PC-9 (cell line): ENCODE measurements at places on chromosomes 2 and 18.

- no peaks in the 10 kb centered on the region for H3K27me3 ChIP-seq
- no peak for DNase-seq
- H3K4me3 ChIP-seq, result no peak overlapping the region
- no peaks in the 10 kb centered on the region for H3K4me1 ChIP-seq
These were observed 420.5 kb downstream of the STK39 start for GRCh38 chr2:167826906-167827305.

- H3K4me1 ChIP-seq, result peaks cover 40% of the 10 kb centered on the region
- no peak overlapping the region for H3K27ac ChIP-seq
- H3K27me3 ChIP-seq, result no peaks in the 10 kb centered on the region
- H3K4me3 ChIP-seq, result no peak overlapping the region
These were observed 5.4 kb downstream of the AFG3L2 start for GRCh38 chr18:12371590-12371989.

GRCh38 chr2:174839662-174840061 is 75.4 kb upstream of the CHRNA1 start:
- no peaks in the 10 kb centered on the region for H3K36me3 ChIP-seq
- no peak overlapping the region for H3K4me3 ChIP-seq
- no peak for DNase-seq
- no peak overlapping the region for H3K27ac ChIP-seq

DNA sequence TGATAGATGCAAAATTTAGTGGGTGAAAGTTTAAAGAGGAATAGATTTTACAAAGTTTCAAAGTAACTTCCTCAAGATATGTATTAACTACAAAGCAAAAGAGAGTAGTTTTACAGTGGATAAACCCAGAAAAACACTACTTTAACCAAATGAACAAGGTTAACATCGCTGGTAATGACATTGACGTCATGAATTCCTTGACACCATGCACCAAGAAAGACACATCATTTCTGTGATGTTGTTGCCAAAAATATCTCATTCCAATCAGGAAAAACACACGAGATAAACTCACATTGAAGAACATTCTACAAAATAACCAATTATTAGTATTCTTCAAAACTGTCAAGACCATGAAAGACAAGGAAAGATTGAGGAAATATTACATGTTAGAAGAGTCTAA is 605.6 kb upstream of the SETBP1 start:
- DNase-seq, result no peak
- H3K4me3 ChIP-seq, result no peak overlapping the region
- peaks cover 7% of the 10 kb centered on the region for H3K4me1 ChIP-seq
- H3K27me3 ChIP-seq, result no peaks in the 10 kb centered on the region
- H3K36me3 ChIP-seq, result no peaks in the 10 kb centered on the region

- 0 out of 2 replicates have a peak, but pooled peaks cover 4% of the 10 kb centered on the region for H3K27me3 ChIP-seq
- H3K4me3 ChIP-seq, result no peak overlapping the region
- DNase-seq, result no peak
- no peaks in the 10 kb centered on the region for H3K36me3 ChIP-seq
- H3K4me1 ChIP-seq, result no peaks in the 10 kb centered on the region
- no peak overlapping the region for H3K27ac ChIP-seq
These were observed 136.4 kb downstream of the THSD7B start for GRCh38 chr2:136901732-136902131.

- peaks cover 82% of the 10 kb centered on the region for H3K27me3 ChIP-seq
- no peak overlapping the region for H3K27ac ChIP-seq
- no peak overlapping the region for H3K4me3 ChIP-seq
- no peaks in the 10 kb centered on the region for H3K36me3 ChIP-seq
These were observed 319.9 kb upstream of the SALL3 start for GRCh38 chr18:78659748-78660147.

- H3K4me1 ChIP-seq, result 0 out of 2 replicates have a peak, but pooled peaks cover 5% of the 10 kb centered on the region
- no peaks in the 10 kb centered on the region for H3K36me3 ChIP-seq
- H3K4me3 ChIP-seq, result no peak overlapping the region
These were observed 54.4 kb downstream of the ARHGEF4 start for GRCh38 chr2:130890941-130891669.

DNA sequence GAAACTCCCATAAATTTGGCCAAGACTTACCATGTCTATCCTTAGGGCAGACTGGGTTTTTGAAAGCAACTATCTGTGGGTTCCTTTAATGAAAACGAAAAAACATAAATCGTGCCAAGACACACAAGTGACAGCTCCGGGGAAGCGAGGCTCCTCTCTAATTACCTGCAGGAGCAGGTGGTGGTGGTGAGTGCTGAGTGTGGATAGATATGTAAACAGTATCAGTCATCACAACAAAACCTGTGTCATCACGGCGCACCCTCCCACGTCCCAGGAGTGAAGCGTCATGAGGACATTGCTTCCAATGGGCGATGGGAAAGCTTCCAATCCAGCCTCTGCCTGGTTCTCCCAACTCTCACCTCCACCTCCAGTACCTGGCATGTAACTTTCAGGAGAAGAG is 31.3 kb downstream of the ACKR3 start:
- no peak overlapping the region for H3K27ac ChIP-seq
- no peaks in the 10 kb centered on the region for H3K4me1 ChIP-seq
- peaks cover 38% of the 10 kb centered on the region for H3K27me3 ChIP-seq
- H3K4me3 ChIP-seq, result no peak overlapping the region
- no peaks in the 10 kb centered on the region for H3K36me3 ChIP-seq

GRCh38 chr2:102187496-102188150 is 800 bp downstream of the IL1RL2 start:
- peak overlapping the region; percentile 49; the same call in 1 of the 2 replicates for H3K4me3 ChIP-seq
- no peaks in the 10 kb centered on the region for H3K36me3 ChIP-seq
- H3K4me1 ChIP-seq, result peaks cover 4% of the 10 kb centered on the region
- H3K27me3 ChIP-seq, result no peaks in the 10 kb centered on the region
- H3K27ac ChIP-seq, result no peak overlapping the region

- H3K27me3 ChIP-seq, result no peaks in the 10 kb centered on the region
- no peak overlapping the region for H3K4me3 ChIP-seq
- peaks cover 12% of the 10 kb centered on the region for H3K4me1 ChIP-seq
- H3K36me3 ChIP-seq, result no peaks in the 10 kb centered on the region
- no peak overlapping the region for H3K27ac ChIP-seq
These were observed 10.4 kb upstream of the MAP4K3 start for GRCh38 chr2:39447266-39448168.

DNA sequence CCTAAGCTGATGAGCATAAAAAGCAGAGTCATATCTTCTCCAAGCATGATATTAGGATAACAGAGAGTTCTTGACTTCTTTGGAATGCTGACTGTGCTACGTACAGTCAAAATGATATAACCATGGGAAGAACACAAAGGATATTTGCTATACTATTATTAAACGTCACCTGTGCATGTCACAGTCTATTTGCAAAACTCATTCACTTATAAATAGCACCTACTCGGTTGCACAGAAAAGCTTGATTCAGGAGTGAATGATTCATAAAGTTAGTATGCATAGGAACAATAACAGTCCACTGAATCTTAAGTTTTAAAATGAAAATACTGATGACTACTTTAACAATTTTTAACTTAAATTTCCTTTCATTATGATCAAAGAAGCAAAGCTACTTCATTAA is 83.3 kb downstream of the SP3 start:
- no peak for DNase-seq
- H3K4me3 ChIP-seq, result no peak overlapping the region
- 0 out of 2 replicates have a peak, but pooled peaks cover 11% of the 10 kb centered on the region for H3K27me3 ChIP-seq
- H3K36me3 ChIP-seq, result no peaks in the 10 kb centered on the region
- H3K27ac ChIP-seq, result no peak overlapping the region
- no peaks in the 10 kb centered on the region for H3K4me1 ChIP-seq

GRCh38 chr2:138724729-138725459 is 55.3 kb downstream of the NXPH2 start:
- no peak overlapping the region for H3K27ac ChIP-seq
- no peaks in the 10 kb centered on the region for H3K36me3 ChIP-seq
- no peak overlapping the region for H3K4me3 ChIP-seq

DNA sequence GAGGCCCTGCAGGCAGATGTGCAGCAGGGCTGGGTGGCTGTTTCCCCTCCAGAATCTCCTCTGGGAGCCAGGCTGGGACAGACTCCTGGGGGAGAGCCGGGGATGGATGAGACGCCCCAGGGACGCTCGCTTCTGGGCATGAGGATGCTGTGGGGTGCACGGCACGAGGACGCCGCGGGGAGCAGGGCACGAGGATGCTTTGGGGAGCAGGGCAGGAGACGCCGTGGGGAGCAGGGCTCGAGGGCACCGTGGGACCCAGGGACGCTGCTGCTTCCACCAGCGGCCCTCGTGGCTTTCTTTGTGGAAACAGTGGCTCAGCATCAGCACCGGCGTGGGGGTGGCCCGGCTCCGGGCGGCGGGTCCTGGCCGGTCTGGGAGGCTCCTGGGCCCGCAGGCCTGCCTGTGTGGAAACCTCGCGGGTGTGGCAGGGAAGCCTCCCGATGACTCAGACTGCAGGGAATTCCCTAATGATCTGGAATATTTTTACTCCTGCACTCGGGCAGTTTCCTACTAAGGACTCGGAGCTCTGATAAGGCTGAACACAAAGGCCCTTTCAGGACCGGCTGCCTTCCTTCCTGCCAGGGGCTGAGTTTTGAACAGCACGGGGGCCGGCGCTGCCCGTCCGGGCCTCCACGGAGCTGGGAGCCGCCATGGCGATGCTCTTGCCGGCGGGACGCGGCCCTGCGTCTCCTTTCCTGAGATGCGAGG is 62.6 kb downstream of the NFATC1 start:
- no peak overlapping the region for H3K27ac ChIP-seq
- no peaks in the 10 kb centered on the region for H3K36me3 ChIP-seq
- H3K4me1 ChIP-seq, result peaks cover 5% of the 10 kb centered on the region; the same call in 1 of the 2 replicates
- 0 out of 2 replicates have a peak, but pooled peaks cover 5% of the 10 kb centered on the region for H3K27me3 ChIP-seq

- H3K27ac ChIP-seq, result no peak overlapping the region
- DNase-seq, result no peak
- H3K4me1 ChIP-seq, result peaks cover 9% of the 10 kb centered on the region
- H3K27me3 ChIP-seq, result no peaks in the 10 kb centered on the region
- no peak overlapping the region for H3K4me3 ChIP-seq
- no peaks in the 10 kb centered on the region for H3K36me3 ChIP-seq
These were observed 4.1 kb upstream of the WDR7 start for GRCh38 chr18:56647071-56647470.

- H3K27ac ChIP-seq, result peak within 1 kb of the TSS; percentile 54
- no peaks in the 10 kb centered on the region for H3K27me3 ChIP-seq
- H3K4me3 ChIP-seq, result peak within 1 kb of the TSS; percentile 97
- H3K36me3 ChIP-seq, result no peaks in the 10 kb centered on the region
- peaks cover 30% of the 10 kb centered on the region for H3K4me1 ChIP-seq
These were observed at the start of gene ITSN2 for GRCh38 chr2:24360050-24360962. Gene ITSN2, minus strand, starts transcription at chr2:24360536. Its CDS starts 32,454 bp downstream, at chr2:24328082.

DNA sequence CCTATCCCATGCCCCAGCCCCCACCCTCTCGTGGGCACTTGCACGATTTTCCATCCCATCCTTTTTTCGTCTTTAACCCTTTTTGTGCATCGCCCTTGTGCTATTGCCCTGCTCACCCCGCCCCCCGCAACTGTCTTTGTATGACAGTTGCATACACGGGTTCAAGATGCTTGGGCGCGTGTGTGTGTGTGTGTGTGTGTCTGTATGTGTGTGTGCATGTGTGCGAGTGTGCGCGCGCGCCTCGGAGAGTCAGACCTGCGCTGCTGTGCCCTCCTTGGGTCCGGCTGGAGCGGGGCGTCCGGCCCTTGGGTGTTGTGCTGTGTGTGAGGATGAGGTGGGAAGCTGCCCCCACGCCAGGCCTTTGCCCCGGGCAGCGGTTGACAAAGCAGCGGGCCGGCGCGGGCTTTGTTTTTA is 230.7 kb downstream of the HAUS1 start:
- peak overlapping the region; percentile 67 for H3K4me3 ChIP-seq
- peak overlapping the region; percentile 80 for H3K27ac ChIP-seq
- H3K27me3 ChIP-seq, result no peaks in the 10 kb centered on the region
- H3K36me3 ChIP-seq, result peaks cover 21% of the 10 kb centered on the region; the same call in 1 of the 2 replicates

DNA sequence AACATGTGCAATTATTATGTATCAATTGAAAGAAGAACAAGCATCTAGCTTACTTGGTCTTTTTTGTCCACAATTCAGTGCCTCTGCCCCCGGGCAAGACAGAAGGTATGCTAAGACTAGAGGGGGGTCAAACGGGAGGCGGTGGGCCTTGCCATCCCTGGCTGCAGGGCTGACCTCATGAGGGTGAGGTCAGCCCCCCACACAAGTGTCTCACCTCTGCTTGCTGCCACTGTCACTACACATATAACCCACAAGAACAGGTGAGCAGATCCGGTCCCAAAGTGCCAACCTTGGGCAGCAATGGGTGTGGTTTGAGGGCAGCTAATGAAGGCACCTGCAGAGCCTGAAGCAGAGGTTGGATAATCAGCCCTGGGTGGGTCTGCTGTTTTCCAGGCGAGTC is 71.5 kb downstream of the EDAR start:
- no peak for DNase-seq
- no peaks in the 10 kb centered on the region for H3K27me3 ChIP-seq
- H3K36me3 ChIP-seq, result no peaks in the 10 kb centered on the region
- H3K27ac ChIP-seq, result no peak overlapping the region
- H3K4me1 ChIP-seq, result peaks cover 16% of the 10 kb centered on the region

DNA sequence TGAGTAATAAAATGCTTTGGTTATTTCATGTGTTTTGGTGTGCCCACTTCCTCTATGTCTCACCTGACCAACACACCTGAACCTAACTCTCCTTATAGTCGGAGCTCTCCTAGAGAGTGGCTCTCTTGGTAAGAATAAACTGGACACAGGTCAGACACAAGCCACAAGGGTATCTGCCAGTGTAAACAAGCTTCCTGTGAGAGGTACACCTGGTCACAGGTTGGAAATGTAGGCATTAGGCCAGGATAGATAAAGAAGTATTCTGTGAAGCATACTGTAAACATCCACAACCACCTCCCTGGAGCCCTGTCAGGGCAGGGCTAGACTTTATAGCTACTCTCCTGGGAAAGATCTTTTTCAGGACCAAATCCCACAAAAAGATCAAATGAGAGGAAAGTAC is 69.4 kb downstream of the ZDBF2 start:
- no peak overlapping the region for H3K27ac ChIP-seq
- no peaks in the 10 kb centered on the region for H3K27me3 ChIP-seq
- H3K4me1 ChIP-seq, result no peaks in the 10 kb centered on the region
- H3K4me3 ChIP-seq, result no peak overlapping the region
- H3K36me3 ChIP-seq, result no peaks in the 10 kb centered on the region

DNA sequence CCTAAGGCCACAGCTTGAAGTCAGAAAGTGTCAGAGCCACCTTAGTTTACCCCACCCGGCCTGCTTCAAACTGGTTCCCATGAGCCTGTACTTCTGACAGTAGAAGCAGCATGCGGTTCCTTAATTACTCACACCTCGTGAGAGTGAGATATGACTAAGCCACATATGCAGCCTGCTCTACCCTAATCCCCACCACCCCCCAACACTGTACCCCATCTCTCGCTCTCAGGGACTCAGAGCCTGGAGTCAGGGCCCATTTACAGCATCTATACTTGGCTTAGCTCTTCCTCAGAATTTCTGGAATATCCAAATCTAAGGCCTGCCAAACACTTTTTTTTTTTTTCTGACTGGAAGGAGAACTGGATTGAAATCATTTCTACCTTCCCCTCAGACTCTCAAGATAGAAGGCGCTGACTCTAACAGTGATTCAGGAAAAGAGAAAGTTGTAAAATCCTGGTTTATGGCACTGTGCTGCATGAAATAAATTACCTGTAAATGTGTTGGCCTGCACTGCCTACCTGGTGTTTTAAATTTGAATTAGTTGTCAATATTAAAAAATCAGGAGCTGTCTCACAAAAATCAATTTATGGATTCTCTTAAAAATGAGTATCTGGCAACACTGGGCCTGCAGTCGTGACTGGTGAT is 360.0 kb downstream of the RND3 start:
- no peak for DNase-seq
- no peaks in the 10 kb centered on the region for H3K4me1 ChIP-seq
- H3K36me3 ChIP-seq, result no peaks in the 10 kb centered on the region
- no peak overlapping the region for H3K4me3 ChIP-seq

GRCh38 chr18:63145166-63145850 is 174.3 kb downstream of the BCL2 start:
- no peaks in the 10 kb centered on the region for H3K4me1 ChIP-seq
- no peaks in the 10 kb centered on the region for H3K27me3 ChIP-seq
- no peaks in the 10 kb centered on the region for H3K36me3 ChIP-seq

- H3K27me3 ChIP-seq, result no peaks in the 10 kb centered on the region
- peak; percentile 62 for DNase-seq
- H3K36me3 ChIP-seq, result peaks cover 6% of the 10 kb centered on the region; the same call in 1 of the 2 replicates
- H3K4me1 ChIP-seq, result peaks cover 36% of the 10 kb centered on the region
- no peak overlapping the region for H3K4me3 ChIP-seq
- no peak overlapping the region for H3K27ac ChIP-seq
These were observed 91.3 kb upstream of the ZFP36L2 start for GRCh38 chr2:43317680-43318079.
